ENCODE measurements at places on chromosomes 1 and 21. TPM values are rescaled to one million over a fixed set of nuclear protein-coding genes. Genes with fewer than 3 reads are reported as not detected.

The FCGR3A gene
- not detected for polyA plus RNA-seq

The PPM1J gene
- 2.8 TPM for polyA plus RNA-seq

The AGPAT3 gene
- polyA plus RNA-seq = 36.2 TPM

The RGS18 gene
- polyA plus RNA-seq = not detected

The LRRC38 gene
- not detected for polyA plus RNA-seq

Measured in IMR-90 (cell line).